Fibroblast of skin of abdomen (primary cell): ENCODE measurements at places on chromosomes 2 and 18.

GRCh38 chr18:42155024-42155423 lies 200.0 kb downstream of the PIK3C3 start:
- DNase-seq, result no peak

DNA sequence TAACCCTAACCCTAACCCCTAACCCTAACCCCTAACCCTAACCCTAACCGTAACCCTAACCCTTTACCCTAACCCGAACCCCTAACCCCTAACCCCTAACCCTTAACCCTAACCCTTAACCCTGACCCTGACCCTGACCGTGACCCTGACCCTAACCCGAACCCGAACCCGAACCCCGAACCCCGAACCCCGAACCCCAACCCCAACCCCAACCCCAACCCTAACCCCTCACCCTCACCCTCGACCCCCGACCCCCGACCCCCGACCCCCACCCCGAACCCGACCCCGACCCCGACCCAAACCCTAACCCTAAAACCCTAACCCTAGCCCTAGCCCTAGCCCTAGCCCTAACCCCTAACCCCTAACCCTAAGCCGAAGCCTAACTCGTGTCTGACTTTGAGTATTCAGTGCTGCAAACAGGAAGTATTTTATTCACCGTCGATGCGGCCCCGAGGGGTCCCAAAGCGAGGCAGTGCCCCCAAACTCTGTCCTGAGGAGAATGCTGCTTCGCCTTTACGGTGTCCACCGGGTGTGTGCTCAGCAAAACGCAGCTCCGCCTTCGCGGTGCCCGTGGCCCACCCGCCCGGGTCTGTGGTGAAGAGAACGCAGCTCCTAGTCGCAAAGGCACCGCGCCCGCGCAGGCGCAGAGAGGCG lies 36.0 kb downstream of the FAM110C start:
- DNase-seq, result no peak

GRCh38 chr2:149483004-149483605 lies 104.5 kb downstream of the MMADHC start:
- DNase-seq, result no peak

DNA sequence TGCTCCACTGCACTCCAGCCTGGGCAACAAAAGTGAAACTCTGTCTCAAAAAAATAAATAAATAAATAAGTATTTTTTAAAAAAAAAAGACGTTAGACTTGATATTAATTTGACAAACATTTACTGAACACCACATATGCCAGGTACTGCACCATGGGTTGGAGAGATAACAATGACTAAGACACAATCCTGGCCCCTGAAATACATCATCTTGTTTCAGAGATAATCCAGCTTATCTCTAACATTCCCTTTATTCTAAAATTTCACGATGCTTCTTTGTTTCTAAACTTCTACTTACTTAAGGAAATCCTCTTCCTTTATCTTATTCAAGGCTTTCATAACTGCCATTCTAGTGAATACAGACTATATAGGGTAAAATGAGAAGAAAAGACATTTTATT lies 55.0 kb upstream of the PEX13 start:
- DNase-seq, result no peak

DNA sequence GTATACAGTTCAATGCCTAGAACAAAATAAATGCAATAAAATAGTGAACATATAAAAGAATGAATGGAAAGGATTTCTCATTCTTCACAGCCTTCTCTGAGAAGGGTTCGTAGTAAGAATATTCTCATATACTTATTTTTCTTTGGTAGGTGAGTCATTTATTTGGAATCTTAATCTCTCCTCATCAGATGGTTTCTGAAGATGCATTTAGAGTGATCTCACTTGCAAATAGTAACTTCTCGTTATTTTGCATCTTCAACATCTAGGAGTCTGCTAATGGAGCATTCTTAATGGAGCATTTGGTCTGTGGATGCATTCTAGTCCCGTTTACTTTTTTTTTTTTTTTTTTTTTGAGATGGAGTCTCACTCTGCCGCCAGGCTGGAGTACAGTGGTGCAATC lies 3.9 kb downstream of the UBXN4 start:
- peak; percentile 80 for DNase-seq

- no peak for DNase-seq
These were observed 28.1 kb downstream of the COL4A3 start for GRCh38 chr2:227192491-227192890.

DNA sequence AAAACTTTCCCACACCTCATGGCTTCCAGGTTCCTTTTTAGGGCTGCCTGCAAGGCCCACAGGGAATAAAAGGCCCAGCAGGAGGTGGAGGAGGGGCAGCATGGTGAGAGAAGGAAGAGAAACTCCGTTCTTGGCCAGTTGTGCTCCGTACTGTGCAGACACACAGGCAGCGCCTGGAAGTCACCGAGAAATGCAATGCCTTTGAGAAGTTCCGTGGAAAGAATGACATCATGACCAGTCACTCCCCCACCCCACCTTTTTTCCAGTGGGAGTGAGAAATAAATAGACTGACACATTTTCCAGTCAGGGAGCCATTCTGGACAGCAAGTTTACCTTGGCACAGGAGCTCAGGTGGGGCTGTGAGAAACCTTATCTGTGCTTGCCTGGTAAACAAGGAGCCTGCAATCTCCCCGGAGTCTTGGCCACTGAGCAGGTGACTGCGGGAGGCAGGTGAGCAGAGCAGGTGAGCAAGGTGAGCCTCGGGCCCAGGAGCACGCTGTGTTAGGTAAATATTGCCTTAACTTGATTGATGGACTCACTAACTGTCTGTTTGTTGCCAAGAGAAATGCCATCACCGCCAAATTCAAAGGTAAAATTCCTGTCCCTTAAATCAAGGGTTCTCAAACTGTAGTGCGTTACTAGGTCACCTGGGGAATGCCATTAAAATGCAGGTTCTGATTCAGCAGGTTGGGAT lies 13.5 kb upstream of the LBH start:
- DNase-seq, result no peak

DNA sequence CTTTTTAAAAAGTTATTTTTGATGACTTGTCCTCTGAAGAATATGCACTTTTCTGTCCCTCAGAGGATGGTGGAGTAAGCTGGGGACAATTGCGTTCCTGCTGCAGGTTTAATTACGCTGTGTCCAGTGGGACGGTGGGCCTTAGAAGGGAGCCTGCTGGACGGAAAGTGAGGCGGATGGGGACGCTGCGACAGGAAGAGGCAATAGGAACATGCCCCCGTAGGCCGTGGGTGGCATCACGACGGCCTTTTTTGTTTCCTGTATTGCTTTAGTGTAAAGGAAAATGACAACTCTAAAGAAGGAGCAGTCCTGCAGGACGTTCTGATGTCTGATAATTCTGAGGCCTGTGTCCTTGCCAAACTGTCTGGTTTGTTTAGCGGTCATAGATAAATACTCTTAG lies 121.6 kb downstream of the NFATC1 start:
- DNase-seq, result no peak

DNA sequence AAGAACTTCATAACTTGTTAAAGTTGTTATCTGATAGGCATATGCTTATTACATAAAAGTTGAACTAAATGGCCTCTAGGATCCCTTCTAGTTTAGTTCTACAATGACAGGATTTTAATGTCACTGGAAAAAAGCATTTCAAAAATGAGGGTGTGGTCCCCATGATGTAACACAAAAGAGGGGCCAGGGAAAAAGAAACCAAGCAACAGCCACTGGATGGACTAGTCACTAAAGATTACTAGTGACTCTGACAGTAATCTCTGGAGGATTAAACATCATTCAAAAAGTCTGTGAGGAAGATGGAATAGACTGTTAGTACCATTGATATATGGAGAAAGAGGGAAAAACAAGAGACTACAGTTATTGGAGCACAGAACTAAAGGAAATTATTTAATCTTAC lies 22.6 kb downstream of the SEPTIN10 start:
- DNase-seq, result no peak

GRCh38 chr2:4765787-4766530 lies 926.2 kb upstream of the SOX11 start:
- no peak for DNase-seq

DNA sequence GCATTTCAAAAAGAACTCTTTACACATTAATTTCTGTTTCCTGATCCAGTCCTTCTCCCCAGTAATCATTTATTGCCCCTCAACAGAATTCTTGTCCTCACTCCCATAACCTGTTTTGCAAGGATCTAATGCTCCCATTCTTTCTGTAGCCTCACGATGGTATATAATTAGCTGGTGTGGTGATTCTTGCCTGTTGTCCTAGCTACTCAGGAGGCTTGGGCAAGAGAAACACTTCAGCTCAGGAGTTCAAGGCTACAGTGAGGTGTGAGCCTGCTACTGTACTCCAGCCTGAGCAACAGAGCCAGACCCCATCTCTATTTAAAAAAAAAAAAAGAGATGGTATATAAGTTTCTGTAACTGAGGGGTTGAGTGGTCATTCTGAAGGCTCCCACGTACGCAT lies 7.7 kb upstream of the TRAPPC8 start:
- no peak for DNase-seq

DNA sequence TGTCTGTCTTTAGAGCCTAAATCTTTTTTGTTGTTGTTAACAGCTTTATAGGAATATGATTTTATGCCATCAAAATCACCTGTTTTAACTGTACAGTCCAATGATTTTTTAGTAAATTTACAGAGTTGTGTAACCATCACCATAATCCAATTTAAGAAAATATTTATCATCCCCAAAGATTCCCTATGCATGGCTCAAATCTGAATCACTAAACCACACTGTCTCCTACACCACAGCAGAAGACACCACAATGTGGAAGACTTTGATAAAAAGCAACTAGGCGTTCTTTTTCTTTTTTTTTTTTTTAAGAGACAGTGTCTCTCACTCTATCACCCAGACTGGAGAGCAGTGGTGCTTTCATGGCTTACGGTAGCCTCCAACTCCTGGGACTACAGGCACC lies 99.6 kb downstream of the TXNL1 start:
- peak; percentile 81 for DNase-seq

- no peak for DNase-seq
These were observed 11.9 kb downstream of the GBX2 start for GRCh38 chr2:236156095-236156859.

DNA sequence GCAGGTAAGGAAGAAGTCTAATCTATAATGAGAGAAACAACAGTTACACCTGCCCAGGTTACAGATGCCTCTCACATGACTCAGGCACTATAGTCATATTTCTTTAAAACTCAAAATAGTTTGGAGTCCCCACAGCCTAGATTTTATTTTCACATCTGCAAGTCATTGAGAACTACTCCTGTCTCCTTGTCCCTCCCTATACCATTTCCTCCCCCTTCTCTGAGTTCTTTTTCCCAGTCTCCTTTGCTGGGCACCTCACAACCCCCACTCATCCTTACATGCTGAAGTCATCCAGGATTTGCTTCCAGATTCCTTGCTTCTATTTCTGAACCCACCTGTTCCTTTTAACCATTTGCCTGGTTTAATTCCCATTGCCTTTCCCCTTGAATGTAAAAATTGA lies 73.1 kb upstream of the KCNE4 start:
- DNase-seq, result peak; percentile 22

GRCh38 chr18:2979129-2979528 lies 33.8 kb downstream of the LPIN2 start:
- DNase-seq, result peak; percentile 84

GRCh38 chr2:119290859-119291587 lies 67.4 kb downstream of the STEAP3 start:
- peak; percentile 56 for DNase-seq

DNA sequence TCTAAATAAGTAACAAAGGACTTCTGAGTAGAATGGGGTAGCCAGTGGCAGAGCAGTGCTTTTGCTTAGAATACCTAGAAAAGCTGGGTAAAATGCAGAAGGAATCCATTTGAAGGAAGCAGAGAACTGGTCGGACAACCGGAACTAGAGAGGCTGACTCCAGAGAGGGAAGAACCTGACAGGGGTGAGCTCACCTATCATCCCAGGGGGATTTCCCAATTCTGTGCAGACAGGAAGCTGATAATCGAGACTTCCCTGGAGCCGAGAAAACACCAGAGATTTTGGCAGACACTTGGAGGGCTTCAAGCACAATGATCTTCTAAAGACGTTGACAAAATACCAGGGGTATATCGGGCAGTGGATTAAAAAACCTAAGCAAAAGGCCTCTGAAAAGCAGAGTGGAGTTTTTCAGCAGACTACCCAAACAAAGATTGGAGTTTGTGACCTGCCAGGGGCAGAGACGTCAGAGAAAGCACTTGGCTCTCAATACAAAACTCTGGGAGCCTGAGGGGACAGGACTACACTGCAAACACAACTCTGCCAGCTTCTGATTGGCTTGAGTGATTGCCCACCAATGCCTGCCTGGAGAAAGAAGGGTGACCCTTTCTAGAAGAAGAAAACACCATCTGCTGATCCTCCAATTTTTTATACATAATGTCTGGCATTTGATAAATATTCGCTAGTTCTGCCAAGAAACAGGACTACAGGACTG lies 67.5 kb upstream of the TTN start:
- DNase-seq, result no peak

- peak; percentile 58 for DNase-seq
These were observed at the start of gene KCNF1 for GRCh38 chr2:10911291-10912075. Gene KCNF1, plus strand, starts transcription at chr2:10911934. Its CDS starts 493 bp downstream, at chr2:10912427.

GRCh38 chr2:235506291-235506996 lies 12.6 kb downstream of the AGAP1 start:
- DNase-seq, result no peak

DNA sequence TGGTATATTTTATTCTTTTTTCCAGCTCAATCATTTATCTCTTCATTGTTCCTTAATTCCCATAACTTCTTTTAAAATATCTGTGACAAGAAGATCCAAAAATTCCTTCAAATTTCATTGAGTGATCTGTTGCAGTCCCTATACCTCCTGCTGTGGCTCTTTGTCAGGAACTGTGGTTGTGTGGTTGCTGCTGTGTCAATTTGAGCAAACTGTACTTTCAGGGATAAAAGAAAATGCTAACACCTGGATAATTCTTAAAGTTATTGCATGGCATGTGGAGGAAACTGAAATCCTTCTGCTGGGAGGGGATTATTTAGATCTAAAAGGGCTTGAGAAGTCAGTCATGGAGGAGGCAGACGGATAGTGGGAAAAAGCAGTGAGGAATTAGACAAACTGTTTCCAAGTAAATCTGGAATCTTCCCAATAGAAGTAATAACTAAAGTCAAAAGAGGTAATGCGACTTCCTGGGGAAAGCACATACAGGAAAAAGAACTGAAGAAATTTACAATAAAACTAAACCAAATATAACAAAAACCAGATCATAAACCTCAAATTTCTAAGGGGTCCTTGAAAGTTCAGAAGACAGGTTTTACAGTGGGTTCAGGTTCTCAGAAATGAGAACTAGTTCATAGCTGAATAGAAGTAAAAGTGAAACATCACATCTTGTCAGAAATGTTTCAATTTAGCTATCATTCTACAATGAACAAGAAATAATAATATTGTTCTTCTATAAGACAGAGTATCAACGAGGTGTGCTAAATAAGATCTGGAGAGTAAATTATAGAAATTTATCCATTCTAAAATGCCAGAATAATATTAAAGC lies 33.5 kb upstream of the CD226 start:
- DNase-seq, result no peak
